Activated naive CD4-positive, alpha-beta T cell treated with anti-CD3 and anti-CD28 coated beads for 36 hours (primary cell): ENCODE measurements at places on chromosomes 12 and 14.

GRCh38 chr12:26138860-26139259, 14.0 kb upstream of the BHLHE41 start:
- DNase-seq = no peak

GRCh38 chr12:32135967-32136366, 29.3 kb downstream of the BICD1 start:
- DNase-seq = no peak

DNA sequence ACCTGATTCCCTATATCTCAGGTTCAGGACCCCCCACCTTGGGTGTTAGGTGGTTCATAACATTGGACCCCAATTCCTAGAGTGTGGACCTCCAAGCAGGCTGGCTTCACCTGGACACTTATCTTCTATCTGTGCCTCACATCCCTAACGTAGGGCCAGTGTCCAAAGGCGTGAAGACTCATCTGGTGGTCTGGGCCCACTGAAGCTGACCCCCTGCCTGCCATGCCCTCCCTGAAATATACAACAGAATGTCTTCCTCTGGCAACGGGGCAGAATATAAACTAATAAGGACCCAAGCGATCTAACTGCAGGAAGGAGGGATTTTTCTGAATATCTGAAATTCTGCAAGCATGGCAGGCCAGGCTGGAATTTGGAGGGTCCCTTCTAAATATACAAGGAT, 5.6 kb downstream of the HOXC13 start:
- DNase-seq = no peak

- DNase-seq = no peak
Observed at GRCh38 chr12:115840159-115840558, 437.3 kb downstream of the MED13L start.

GRCh38 chr14:24095271-24096068, 1.4 kb downstream of the PCK2 start:
- DNase-seq = peak; percentile 64

- no peak for DNase-seq
Observed at GRCh38 chr12:54161481-54162437, 27.0 kb downstream of the SMUG1 start.

DNA sequence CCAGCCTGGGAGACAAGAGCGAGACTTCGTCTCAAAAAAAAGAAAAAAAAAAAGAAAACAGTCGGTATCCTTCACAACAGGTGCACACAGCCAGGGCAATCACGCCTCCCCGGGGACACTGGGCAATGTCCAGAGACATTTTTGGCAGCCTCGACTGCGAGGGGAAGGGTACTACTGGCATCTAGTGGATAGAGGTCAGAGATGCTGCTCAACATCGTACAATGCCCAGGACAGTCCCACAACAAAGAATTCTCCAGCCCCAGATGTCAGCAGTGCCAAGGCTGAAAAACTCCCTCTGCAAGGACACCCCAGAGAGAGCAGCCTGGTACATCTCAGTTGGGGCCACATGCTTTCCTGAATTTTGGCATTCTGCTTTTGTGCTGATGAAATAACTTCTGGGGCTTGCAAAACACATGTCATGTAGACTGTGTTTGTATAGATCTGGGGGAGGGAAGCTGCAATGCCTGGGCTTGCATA, 21.5 kb downstream of the ALDH2 start:
- DNase-seq = no peak

- no peak for DNase-seq
Observed at GRCh38 chr14:77186911-77187648, 5.5 kb downstream of the TMEM63C start.

DNA sequence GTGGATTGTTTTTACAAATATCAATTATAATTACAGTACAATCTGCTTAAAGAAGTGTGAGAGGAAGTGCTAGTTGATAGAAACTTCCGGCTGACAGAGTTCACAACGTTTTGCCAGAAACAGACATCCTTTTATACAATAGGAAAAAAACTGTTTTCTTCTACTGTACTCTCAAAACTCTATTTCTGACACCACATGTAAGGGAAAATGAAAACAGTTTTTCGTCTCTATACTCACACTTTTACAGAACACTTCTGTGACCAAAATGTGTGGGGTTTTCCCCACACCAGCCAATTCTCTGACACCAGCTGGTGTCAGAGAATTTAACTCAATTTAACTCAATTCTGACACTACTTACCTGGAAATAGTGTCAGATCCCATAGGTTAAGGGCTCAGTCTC, 24.2 kb upstream of the HIF1A start:
- peak; percentile 69 for DNase-seq

- no peak for DNase-seq
Observed at GRCh38 chr12:44816446-44817017, 59.6 kb downstream of the NELL2 start.

DNA sequence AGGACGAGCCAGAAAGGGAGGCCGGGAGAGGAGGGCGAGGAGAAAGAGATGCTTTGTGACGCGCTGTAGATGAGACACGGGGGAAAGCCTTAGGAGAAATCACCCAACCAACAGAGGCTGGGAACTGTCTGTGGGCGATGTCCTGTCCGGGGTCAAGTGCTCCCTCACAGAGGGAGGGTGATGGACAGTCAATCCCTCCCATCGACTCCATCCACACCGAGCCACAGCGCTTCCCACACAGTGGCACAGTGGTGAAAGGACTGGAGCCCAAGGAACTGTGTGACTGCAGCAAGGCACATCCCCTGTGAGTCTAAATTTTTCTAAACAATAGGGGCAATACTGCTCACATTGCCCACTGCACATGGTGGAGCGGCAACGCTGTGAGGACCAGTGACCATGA, 89.1 kb downstream of the TTC7B start:
- DNase-seq = no peak

DNA sequence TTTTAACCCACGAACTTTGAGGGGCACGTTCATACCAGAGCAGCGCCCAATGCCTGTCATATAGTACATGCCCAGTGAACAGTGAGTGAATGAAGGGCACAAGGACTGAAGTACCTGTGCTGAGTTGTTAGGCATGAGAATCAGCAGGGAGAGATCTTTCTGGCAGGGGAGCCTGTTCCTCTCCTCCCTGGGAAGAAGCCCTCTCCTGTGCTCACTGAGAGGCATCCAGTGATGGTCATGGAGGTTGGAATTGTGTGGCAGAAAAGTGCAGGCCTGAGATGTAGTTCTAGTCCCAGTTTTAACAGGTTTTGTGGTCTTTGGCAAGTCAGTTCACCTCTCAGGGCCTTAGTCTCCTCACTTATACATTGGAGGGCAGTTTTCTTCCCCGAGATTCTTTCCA, 20.6 kb downstream of the TEAD4 start:
- no peak for DNase-seq

GRCh38 chr12:47773858-47774580, 981 bp downstream of the SLC48A1 start:
- no peak for DNase-seq

- DNase-seq = no peak
Observed at GRCh38 chr12:51771008-51771407, 77.5 kb downstream of the FIGNL2 start.
